G401 (cell line): ENCODE measurements at places on chromosomes 11 and 22.

- no peak for DNase-seq
Observed at GRCh38 chr11:82981852-82982251, 80.3 kb downstream of the DDIAS start.

- DNase-seq: no peak
Observed at GRCh38 chr11:73330569-73331093, 22.6 kb downstream of the ARHGEF17 start.

DNA sequence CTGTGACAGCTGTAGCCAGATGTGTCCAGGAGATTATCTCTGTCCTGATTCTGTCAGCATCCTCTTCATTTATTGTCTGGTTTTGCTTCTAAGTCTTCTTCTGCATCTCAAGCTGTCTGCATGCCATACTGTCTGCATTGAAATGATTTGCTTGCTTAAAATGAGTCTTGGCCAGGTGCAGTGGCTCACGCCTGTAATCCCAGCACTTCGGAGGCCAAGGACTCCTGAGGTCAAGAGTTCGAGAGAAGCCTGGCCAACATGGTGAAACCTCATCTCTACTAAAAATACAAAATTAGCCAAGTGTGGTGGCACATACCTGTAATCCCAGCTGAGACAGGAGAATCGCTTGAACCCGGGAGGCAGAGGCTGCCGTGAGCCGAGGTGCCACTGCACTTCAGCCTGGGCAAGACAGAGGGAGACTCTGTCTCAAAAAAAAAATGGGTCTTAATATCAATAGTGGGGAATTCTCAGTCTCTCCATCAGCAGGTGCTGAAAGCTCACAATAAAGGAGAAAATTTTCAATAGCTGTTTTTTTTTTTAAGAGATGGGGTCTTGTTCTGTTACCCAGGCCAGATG, 39.2 kb upstream of the AMPD3 start:
- DNase-seq: no peak

DNA sequence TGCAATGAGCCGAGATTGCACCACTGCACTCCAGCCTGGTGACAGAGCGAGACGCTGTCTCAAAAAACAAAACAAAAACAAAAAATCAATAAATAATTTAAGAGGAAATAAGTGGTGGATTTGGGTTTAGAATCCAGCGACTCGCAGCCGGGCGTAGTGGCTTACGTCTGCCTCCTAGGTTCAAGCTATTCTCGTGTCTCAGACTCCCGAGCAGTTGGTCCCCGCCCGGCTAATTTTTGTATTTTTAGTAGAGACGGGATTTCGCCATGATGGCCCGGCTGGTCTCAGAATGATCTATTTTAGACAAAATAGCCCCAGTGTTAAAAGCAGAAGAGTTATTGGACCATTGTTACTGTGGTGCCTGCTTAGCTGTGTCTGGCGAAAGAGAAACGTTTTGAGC, 29.8 kb downstream of the SNU13 start:
- no peak for DNase-seq

DNA sequence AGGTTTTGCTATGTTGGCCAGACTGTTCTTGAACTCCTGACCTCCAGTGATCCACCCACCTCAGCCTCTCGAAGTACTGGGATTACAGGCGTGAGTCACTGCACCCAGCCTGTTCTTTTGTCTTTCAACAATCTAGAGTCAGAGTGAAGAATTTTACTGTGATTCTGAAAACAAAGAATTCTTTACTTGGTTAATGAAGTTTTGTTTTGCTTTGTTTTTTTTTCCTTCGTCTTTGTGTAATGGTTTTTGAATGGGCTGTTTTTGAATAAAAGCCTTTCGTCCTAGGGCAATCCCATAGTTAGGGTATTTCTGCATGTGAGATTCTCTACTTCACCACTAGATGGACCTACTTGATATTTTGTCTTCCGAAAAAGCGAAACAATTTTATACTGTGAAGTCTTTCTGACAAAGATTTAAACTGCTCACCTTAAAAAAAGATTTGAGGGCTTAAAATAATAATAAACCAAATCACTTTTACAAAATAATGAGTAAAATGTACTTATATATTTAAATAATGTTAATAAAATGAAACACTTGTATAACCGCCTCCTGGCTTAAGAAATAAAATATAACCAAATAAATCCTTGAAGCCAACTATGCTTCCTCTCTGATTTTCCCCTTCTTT, 43.4 kb upstream of the SC5D start:
- DNase-seq: peak; percentile 40

DNA sequence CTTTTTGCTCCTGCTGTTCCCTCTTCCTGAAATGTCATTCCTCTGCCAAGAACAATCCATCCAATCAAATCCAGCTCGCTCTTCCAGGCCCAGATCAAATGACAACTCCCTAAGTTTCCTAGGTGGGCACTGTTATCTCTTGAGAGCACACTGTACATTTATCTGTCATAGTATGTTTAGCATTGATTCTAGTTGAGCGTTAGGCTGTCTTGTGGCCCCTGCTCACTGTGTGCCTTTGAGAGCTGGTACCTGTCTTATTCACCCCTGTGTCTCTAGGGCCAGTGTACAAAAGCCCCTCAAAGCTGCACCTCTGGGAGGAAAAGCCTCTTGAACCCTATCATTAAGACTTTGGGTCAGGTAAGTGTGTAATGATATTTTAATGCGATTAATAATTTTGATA, 7.1 kb upstream of the LMO2 start:
- no peak for DNase-seq

- no peak for DNase-seq
Observed at GRCh38 chr11:110832539-110832938, 120.3 kb upstream of the ARHGAP20 start.

DNA sequence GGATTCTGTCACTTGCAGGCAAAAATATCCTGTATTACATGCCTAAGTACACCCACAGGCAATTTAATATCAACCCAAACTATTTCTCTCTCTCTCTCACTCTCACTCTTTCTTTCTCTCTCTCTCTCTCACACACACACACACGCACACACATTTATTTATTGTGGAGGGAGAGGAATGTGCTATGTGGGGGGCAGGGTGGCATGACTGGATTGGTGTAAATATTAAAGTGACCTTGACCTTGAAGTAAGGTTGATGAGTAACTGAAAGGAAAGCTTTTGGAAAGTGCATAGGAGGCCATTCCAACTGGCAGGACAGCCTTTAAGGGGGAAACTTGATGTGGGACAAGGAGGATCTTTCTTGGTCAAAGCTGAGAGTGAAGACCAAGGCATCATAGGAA, 589.7 kb upstream of the KIRREL3 start:
- no peak for DNase-seq

DNA sequence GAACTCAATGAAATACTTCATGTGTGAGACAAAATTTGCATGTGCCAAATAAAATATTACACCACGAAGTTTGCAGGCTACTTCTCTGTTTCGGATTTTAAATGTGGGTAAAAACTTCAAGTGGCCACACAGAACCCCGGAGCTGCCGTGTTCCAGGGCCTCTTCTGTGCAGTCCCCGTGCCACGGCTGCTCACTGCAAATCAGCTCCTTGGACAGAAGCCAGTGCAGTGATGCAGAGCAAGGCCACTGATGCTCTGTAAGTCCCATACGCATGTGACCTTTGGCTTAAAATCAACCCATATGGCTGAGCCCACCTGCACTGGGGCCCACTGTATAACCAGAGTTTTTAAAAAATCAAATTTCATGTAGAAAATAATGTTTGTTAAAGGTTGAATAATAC, 1309.4 kb downstream of the TBC1D22A start:
- peak; percentile 39 for DNase-seq

DNA sequence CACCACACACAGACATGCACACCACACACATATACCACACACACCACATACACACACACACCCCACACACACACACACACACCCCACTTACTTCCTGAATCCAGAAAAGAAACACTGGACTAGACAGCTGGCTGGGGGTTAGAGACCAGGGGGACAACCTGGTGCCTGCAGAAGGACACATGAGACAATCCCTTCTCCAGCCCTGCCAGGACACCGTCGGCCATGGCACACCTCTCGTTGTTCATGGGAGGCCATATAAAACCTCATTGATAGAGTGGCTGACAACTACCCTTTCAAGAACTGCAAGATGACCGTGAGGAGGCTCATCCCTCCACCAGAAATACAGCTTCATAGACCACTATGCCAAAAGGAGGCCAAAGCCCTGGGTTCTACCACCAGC, 54.3 kb downstream of the IGSF9B start:
- no peak for DNase-seq

- no peak for DNase-seq
Observed at GRCh38 chr11:17343257-17343656, 8.3 kb upstream of the NCR3LG1 start.

DNA sequence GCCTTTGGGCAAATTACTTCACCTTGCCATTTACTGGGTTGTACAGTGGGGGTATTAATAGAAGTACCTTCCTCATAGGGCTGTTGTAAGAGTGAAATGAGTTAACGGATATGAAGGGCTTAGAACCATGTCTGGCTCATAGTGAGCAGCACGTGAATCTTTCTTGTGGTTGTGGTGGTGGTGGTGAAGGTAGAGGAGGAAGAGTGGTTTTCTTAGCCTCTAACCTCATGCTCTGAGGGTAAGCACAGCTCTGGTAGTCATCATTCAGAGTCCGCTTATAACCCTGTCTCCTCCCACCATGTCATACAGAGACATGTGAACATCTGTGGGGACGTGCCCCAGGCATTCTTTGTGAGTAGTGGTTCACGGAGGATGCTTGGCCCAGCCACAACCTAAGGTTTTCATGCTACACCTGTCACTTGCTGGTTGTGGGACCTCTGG, 43.6 kb downstream of the TEAD1 start:
- DNase-seq: no peak

- DNase-seq: peak; percentile 19
Observed at GRCh38 chr11:1837171-1838076, 1.4 kb upstream of the TNNI2 start.

DNA sequence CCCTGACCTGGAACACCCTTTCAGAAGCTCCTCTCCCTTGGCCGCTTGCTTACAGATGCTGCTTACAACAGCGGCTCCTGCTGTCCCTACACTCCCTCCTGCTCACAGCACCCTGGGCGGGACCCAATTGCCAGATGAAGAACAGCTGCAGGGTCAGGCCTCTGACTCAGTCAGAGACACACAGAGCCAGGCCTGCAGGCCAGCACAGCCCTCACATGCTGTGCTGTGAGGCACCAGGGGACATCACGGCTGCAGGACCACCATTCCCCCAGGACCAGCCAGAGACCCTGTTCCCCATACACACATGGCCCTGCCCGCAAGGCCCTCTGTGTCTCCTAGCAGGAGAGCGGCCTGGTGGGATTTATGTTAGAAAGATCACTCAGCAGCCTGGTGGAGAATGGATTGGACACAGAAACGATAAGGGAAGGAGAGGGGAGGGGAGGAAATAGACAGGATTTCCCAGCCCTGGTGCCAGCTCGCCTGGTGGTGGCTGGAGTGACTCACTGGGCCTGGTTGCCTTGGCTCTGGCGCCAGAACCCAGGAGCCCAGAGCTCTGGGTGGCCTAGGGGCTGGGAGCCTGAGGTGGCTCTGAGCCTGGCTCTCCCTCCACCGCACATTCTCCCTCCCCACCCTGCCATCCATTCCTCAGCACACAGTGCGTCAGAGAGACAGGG, 6.7 kb downstream of the CAPN5 start:
- DNase-seq: no peak

DNA sequence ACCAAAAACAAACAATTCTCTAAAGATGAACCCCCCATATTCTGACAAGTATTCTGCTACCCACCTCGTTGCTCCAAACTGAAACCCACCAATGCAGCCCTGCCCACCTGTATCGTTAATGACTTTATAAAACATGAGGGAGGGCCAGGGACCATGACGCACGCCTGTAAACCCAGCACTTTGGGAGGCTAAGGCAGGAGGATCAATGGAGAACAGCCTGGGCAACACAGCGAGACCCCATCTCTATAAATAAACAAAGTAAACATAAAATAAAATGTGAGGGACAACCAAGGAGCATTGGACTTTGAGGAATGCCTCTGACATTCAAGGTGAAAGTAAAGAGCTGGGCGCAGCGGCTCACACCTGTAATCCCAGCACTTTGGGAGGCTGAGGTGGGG, 39.8 kb upstream of the ATXN10 start:
- DNase-seq: no peak

DNA sequence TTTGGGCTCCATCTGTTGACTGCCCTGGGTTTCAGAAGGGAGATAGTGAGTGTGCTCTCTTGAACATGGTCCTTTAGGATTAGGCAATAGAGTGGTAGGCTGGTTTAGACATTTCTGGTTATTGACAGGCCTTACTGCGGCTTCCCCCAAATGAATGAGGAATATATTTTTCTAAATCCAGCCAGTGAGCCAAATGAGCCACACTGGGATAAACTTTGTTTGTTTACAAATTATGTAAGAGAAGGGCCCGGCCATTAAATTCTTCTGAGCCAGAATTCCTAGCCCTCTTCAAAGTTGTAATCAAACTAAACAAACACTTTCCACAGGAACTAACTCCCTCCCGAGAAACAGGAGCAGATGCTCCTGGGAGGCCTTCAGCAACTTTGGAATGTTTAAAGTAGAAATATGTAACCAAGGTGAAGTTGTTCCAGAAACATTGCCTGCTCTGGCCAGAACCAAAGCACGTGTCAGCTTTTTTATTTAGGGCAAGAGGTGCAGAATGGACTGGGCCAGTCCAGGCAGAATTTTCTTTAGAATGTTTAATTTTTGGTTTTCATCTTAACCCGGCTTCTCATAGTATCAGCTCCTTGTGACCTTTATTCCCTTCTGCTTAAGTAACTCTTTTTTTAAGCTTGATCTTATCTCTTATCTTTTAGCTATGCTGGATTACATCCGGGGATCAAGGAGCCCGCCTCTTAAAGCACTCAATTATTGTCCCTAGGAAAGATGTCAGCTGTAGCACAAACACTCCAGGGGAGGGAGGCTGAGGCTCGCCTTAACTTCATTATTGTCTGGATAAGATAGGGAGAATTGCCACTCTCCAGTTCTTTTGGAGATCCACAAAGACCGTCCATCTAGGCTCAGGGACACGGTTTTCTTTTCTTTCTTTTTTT, 28.7 kb downstream of the ZNRF3 start:
- no peak for DNase-seq

- peak; percentile 68 for DNase-seq
Observed at GRCh38 chr11:115256397-115257197, 247.6 kb downstream of the CADM1 start.

DNA sequence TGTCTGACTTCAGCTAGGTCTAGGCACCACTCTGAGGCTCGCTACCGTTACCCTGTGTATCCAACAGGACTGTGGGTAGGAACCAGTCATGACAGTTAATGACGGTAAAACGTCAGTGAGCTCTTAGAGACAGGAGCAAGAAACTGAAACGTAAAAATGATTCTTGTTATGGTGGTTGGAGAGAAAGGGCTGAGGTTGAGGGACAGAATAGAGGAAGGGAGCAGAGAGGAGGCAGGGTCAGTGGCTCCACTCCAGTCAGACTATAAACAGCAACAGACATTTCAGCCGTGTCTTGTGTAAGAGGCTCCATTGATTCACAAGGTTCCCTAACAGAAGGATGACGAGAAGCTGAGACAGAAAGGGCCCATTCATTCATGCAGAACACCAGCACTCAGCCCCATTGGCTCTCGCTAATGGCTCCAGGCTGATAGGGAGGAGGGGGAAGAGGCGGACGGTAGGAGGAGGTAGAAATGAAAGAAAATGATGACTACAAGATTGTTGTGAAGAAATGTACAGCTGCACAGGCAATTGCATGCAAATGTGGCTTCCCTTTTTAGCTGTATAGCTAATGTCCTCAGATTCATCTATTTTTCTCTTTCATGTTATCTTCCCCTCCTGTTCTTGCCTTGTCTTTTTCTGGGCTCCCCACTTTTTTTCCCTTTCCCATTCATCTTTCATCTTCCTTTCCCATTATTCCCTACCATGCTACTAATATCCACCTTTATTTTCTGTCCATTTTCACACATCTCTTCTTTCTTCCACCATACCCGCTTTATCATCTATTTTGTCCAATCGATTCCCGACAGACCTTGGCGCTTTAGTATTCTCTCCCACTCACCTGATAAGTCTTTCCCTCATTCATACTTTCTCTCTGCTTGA, 34.3 kb downstream of the ETS1 start:
- DNase-seq: peak; percentile 10

GRCh38 chr11:38323961-38324761, 1726.1 kb upstream of the RAG2 start:
- no peak for DNase-seq
